ENCODE measurements at places on chromosomes 13 and 19. TPM values are rescaled to one million over a fixed set of nuclear protein-coding genes. Genes with fewer than 3 reads are reported as not detected.

The RNF113B gene
- not detected for total RNA-seq

The BRSK1 gene
- 3.9 TPM for total RNA-seq

The LIM2 gene
- total RNA-seq: not detected

The PEX11G gene
- total RNA-seq: 3.9 TPM

The CIC gene
- 16.7 TPM for total RNA-seq

The FGF21 gene
- total RNA-seq: not detected

The AXL gene
- 223 TPM for total RNA-seq

The PRR20E gene
- not detected for total RNA-seq

The SERTM1 gene
- not detected for total RNA-seq

The FPR1 gene
- total RNA-seq: not detected

The C19orf67 gene
- not detected for total RNA-seq

The TMEM255B gene
- total RNA-seq: 10.4 TPM

Measured in fibroblast of lung (primary cell).